ENCODE measurements at places on chromosomes 12 and 14. TPM values are rescaled to one million over a fixed set of nuclear protein-coding genes. Genes with fewer than 3 reads are reported as not detected.

DNA sequence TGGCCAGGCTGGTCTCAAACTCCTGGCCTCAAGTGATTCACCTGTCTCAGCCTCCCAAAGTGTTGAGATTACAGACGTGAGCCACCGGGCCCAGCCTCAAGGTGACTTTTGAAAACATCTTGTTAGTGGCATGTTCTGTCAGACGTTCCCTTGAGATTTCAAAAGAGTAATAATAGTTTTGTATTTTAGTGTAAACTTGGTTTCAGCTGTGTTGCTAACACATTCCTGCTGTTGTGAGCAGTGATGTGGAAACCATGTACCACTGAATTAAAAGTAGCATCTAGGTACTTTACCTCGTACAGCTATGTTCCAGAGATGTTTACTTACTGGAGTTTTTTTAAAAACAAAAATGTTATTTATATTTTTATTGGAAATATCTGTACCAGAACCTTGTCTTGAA, 111.3 kb downstream of the AEBP2 start:
- no peak for DNase-seq

- DNase-seq: no peak
These were observed 81.8 kb downstream of the TTLL5 start for GRCh38 chr14:75742867-75743266.

MGP gene
- not detected for total RNA-seq

DNA sequence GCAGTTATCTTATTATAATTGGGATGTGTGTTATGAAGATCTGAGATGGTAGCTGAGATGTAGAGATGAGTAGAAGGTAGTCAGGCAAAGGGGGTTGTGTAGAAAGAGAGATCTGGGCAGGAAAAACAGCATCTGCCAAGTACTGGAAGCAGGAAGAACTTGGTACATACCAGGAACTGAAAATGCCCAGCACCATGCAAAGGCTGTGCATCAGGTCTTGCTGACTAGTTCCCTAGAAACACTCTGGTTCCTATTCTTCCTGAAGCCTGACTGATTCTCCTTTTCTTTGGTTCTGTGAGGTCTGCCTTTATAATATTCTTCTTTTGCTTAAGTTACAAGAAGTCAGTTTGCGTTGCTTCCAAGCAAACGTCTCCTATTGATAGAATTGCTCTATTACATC, 6.7 kb upstream of the NFATC4 start:
- no peak for DNase-seq

GRCh38 chr14:34014936-34015335, 64.1 kb upstream of the EGLN3 start:
- no peak for DNase-seq

GRCh38 chr12:131114271-131114670, 160.6 kb downstream of the ADGRD1 start:
- DNase-seq: no peak

GRCh38 chr12:26770239-26771070, 62.5 kb downstream of the ITPR2 start:
- DNase-seq: no peak

PTHLH gene
- total RNA-seq: not detected

DNA sequence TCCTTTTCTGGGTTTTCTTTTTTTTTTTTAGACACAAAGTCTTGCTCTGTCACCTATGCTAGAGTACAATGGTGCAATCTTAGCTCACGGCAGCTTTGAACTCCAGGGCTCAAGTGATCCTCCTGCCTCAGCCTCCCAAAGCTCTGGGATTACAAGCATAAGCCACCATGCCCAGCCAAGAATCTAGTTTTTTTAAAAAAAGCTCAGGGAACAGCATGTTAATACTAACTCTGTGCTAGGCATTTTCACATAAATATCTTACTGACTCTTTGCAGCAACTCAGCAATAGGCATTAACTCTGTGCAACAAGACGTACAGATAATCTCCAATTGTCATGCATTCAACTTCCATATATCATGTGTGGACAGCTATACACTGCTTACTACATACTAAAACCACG, 97.4 kb downstream of the LLPH start:
- no peak for DNase-seq

GRCh38 chr12:94240171-94240570, 91.8 kb downstream of the PLXNC1 start:
- DNase-seq: no peak

DNA sequence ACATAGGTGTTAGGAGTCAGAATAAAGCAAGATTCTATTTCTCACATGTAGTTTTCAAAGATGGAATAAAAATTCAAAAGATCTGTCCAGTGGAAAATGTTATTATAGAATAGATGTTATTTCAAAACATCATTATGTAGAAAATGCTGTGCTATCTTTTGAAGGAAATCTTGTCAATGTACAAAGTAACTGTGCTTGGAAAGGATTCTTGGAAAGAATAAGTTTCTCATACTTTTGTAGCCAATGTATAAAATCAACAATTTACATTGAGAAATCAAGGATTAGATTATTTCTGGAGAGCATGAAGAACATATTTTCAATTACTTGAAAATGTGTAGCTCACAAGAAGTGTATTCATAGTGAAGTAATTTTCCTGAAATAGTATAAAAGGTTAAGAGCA, 532.5 kb upstream of the MGAT4C start:
- no peak for DNase-seq

DNA sequence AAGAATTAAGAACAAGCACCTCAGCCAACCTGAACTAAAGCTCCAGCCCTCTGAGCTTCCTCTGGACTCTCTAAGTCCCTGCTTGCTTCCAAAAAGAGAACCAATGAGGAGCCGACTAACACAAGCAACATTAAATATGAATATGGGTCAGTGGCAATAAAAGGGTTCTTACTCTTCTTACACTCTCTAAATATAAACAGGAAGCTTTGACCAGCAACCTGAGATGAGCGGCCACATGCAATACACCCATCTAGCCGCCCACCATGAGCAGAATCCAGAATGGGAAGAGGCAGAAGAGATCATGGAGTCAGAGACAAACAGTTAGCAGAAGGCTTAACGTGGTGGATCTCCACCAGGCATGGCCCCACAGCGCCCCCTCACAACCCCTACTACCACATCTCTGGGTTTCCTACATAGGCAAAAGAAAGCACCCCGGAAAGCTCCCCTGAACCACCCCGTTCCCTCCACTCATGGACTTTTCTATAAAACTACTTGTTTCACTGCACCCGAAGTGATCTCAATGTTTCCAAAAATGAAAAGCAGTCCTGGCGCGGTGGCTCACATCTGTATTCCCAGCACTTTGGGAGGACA, 59.4 kb downstream of the TTC7B start:
- DNase-seq: no peak

DNA sequence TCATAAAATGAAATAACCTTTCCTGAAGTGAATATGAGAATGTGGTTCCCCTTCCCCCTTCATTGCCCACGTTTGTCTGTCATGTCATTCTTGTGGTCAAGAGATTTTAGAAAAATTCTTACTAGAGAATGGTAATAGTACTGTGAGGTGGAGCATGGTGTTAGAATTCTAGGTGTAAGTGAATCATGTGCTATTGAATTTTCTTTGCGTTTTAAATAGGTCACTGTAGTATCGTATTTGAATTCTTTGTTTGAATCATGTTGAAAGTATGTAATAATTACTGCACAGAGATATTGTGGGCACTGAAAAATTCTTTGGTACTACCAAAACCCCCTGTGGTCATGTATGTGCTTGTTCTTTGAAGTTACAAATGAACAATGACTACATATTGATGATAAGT, 49.9 kb downstream of the FUT8 start:
- no peak for DNase-seq

DNA sequence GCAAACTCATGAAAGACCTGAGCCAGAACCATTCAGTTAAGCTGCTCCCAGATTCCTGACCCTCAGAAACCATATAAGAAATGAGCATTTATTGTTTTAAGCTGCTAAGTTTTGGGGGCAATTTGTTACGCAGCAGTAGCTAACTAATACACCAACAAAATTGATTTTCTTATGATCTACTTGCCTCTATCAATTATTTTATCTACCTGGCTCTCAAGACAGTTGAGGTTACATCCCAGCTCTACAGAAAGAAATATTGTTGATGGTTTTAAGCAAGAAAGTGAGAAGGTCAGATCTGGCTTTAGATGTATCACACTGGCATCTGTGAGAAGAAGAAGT, 103.1 kb upstream of the MDM1 start:
- DNase-seq: no peak

PNMA1 gene
- total RNA-seq: 65.8 TPM

- peak; percentile 5 for DNase-seq
These were observed 161.3 kb downstream of the GXYLT1 start for GRCh38 chr12:41983394-41983793.

TMEM30B gene
- not detected for total RNA-seq

- DNase-seq: peak; percentile 20
These were observed 6.7 kb upstream of the STON2 start for GRCh38 chr14:81406863-81407262.

- peak; percentile 66 for DNase-seq
These were observed 255.9 kb downstream of the MSRB3 start for GRCh38 chr12:65534238-65534841.

GRCh38 chr12:18476861-18477260, 215.5 kb downstream of the PIK3C2G start:
- DNase-seq: no peak

MANSC4 gene
- total RNA-seq: not detected

GRCh38 chr14:26265170-26265685, 332.6 kb downstream of the NOVA1 start:
- no peak for DNase-seq

GRCh38 chr14:38721822-38722431, 381.1 kb downstream of the SEC23A start:
- DNase-seq: peak; percentile 34

GPR84 gene
- total RNA-seq: not detected

DNA sequence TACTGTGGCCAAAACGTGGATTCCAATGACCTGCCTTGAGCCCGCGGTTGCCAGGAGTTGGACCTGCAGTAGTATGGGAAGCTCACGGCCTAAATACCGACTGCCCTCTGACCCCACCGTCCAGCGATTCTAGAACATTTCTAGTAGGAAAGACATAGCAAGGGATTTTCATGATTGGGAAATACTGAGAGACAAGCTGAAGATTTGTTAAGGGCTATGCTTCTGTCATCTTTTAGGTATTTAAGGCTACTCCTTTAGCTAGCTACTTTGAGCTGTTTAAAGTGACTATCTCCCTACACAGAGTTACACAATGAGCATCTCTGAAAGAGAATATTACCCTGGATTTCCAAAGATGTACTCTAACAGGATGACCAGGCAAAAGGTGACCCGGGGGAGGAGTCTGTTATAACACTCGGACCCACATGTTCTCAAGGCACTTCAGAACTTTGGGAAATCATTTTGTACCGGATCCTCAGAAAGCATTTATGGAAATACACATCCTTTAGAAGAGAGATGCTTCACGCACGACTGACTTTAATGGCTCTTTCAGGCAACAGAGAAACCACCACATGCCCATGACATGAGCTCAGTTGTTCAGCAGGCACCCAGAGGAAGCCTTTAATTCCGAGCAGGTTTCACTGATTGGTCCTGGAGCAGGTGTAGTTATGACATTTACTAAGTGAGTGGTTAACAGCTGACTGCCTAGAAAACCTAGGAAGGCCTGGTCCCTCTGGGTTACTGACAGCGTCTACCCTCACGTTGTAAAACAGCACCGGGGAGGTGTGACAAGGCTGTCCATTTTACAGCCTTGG, 4.2 kb downstream of the BAG5 start:
- no peak for DNase-seq

GRCh38 chr14:41859336-41859735, 252.7 kb downstream of the LRFN5 start:
- no peak for DNase-seq

- no peak for DNase-seq
These were observed 13.9 kb upstream of the HOXC13 start for GRCh38 chr12:53924521-53925405.

All from G401 (cell line).